ENCODE measurements at places on chromosomes 1 and 21.

GRCh38 chr1:37677808-37678207 is 14.5 kb upstream of the CDCA8 start:
- no peak for DNase-seq

GRCh38 chr1:111302374-111302773 is 11.7 kb downstream of the CHIA start:
- DNase-seq = no peak

DNA sequence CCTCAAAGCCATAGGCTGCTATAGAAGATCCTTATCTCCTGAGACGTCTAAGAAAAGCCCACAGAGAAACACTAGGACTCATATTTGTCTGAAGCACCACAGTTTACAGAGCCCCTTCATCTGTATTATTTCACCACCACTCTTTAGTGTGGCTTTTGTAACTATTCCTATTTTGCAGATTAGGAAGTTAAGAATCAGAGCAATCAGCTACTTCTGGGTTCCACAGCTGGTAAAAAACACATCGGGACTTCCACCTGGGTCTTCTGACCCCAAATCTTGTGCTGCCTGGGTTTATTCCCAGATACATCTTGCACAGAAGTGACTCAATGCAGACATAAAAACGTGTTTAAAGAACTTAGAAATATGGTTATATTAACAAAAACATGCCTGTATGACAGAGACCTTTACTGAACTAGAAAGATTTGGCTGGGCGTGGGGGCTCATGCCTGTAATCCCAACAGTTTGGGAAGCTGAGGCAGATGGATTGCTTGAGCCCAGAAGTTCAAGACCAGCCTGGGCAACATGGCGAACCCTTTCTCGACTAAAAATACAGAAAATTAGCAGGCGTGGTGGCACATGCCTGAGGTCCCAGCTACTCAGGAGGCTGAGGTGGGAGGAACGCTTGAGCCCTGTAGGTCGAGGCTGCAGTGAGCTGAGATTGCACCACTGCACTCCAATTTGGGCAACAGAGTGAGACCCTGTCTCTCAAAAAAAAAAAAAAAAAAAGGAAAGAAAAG is 40.9 kb downstream of the ELK4 start:
- peak; percentile 22 for DNase-seq

- DNase-seq = no peak
Measured at GRCh38 chr1:97632776-97633175, 288.1 kb downstream of the DPYD start.

DNA sequence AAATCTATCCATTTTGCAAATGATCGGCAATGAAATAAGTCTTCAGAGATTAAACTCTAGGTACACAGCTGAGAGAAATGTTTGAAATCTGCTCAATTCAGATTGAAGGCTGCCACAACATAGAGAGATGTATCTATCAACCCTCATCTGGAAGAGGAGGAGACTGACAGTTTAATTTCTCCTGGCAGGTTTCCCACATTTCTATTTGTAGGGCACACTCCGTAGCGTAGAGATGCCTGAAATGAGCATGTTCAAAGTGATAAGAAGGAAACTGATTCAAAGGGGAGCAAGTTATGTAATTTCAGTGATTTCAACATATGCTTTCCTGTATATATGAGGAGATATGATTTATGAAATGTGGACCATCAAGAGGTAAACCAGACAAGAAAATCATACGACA is 44.1 kb downstream of the NIBAN1 start:
- no peak for DNase-seq

Measured in inflammatory macrophage treated with lipopolysaccharide for 1 hour (primary cell).